Stimulated activated CD4-positive, alpha-beta T cell treated with anti-CD3 and anti-CD28 coated beads, Interleukin-1b, Interleukin-23, amount 100 ng/mL, for 1 hour (primary cell): ENCODE measurements at places on chromosomes 5 and 9.

DNA sequence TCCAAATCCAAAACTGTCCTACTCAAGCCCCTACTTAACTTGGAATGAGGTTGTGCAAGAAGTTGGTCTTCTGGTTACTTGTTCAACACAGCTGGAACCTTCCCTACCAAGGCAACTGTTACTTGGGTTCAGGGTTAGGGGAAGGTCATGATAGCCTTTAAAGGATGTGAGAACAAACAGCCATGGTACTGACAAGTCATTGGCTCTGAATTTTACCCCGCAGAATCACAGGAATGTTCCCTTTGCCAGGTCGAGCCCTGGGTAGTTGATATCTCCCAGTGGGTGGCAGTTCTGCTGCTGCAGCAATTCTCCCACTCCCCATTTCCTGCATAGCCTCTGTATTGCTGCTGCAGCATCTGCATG lies 396.1 kb upstream of the MPDZ start:
- no peak for DNase-seq

- DNase-seq, result peak; percentile 88
Observed at GRCh38 chr9:36765468-36766341, 193.0 kb downstream of the MELK start.

- no peak for DNase-seq
Observed at GRCh38 chr5:88786789-88787188, 96.2 kb downstream of the MEF2C start.

- DNase-seq, result no peak
Observed at GRCh38 chr5:133714161-133714915, 102.0 kb upstream of the FSTL4 start.

DNA sequence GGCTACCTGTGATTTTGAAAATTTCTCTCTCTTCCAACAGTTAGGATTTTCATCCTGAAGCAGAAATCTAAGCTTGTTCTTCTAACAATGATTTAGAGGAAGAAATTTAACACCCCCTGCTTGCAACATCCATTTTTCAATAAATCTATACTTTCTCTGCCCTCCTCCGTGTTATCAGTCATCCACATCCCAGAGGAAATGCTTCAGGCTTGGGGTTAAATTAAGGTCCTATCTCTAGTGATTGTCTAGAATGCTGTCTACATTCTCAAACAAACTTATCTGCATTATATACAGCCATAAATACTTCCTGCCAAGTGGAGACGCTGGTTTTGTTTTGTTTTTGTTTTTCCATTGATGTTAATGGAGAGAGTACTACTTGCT lies 371.0 kb downstream of the CSNK1G3 start:
- no peak for DNase-seq
